Fibroblast of the aortic adventitia (primary cell): ENCODE measurements at places on chromosomes 16 and 17. TPM values are rescaled to one million over a fixed set of nuclear protein-coding genes. Genes with fewer than 3 reads are reported as not detected.

DNA sequence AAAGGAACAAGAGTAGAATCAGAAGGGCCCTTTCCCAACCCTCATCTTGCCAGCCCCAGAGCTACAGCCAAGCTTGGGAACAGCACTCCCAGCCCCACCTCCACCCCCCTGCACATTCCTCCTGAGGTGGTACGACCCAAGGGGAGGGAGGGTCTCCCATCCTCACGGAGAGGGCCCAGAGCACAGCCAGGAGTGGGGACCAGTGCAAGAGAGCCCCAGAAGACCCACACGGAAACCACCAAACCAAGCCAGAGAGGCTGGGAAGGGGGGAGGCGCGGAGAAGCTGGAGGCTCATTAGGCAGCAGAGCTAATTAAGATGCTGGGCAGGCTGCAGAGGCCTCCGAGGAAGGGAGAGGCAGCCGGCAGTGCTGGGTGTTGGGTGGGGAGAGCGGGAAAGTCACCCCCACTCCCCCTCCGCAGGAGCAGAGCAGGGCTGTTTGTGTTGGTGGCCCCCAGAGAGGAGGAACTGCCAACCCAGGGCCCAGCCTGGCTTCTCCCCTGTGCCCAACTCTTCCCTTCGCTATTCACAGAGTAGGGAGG lies 2.4 kb downstream of the CACNB1 start:
- DNase-seq: no peak

Gene MYL11
- total RNA-seq: not detected in 2 replicates

Gene TMIGD1
- not detected in 2 replicates for total RNA-seq

- DNase-seq: no peak
Measured at GRCh38 chr16:49121636-49122035, 160.0 kb downstream of the CBLN1 start.

Gene CCL15
- total RNA-seq: not detected in 2 replicates

DNA sequence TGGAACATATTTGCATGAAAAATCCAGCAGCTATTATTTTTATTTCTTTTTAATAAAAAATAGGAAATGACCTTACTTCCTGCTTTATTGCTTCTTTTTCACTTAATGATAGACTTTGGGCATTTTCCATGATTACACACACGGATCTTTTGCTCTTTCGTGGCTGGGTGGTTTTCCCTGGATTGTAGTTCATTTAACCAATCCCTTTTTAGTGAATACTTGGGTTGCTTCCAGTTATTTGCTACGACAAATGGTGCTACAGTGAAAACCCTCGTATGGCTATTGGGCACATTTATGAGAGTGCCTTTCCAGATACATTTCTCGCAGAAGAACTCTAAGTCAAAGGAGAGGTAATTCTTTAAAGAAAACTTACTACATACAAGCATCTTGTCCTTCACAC lies 38.6 kb downstream of the FOXL1 start:
- no peak for DNase-seq
